ENCODE measurements at places on chromosomes 1 and 21.

- DNase-seq, result no peak
These were observed 20.1 kb upstream of the S100A10 start for GRCh38 chr1:152013664-152014237.

DNA sequence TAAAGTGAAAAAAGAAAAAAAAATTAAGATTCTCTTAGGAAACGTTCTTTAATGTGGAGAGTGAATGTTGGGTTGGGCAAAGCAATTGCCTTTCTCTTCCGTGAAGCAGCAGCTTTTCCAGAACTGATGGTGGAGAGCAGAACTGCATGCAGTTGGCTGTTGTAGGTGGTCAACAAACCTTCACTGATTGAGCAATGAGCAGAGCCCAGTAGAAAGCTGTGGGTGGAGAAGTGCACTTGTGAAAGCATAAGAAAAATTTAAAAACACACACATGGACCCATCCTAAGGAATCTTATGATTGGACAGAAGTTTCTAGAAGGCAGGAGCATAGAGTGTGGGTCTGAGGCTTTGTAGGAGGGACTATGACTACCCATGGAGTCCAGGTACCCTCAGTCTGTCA, 4.5 kb downstream of the PRELP start:
- no peak for DNase-seq

DNA sequence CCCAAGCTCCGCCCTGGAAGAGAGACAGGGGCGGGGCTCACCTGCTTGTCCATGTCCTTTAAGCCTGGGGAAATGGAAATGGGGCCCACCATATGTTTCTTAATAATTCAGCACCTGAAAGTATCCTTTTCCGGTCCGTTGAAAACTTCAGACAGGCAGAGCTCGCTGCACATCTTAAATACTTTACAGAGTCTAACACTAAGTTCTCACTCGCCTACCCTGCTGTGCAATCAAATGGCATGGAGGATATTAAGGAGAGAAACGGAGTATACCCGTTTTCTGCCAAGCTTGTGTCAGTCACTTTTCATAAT, 467 bp upstream of the CC2D1B start:
- no peak for DNase-seq

DNA sequence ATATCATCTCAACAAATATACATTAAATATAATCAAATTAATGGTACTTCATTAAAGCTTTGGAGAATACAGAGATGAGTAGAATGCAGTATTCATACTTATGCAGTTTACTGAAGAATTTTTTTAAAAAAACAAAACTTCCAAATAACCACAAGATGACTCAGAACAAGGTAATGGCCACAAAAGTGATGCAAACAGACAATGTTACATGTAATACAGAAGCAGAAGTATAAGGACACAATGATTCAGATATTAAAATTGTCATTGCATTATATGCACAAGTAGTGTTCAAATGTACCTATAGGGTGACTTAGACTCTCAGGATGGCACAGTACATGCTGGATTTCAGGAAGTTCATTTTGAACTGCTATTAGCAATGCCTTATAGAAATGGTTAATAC, 227.2 kb upstream of the ST6GALNAC5 start:
- no peak for DNase-seq

DNA sequence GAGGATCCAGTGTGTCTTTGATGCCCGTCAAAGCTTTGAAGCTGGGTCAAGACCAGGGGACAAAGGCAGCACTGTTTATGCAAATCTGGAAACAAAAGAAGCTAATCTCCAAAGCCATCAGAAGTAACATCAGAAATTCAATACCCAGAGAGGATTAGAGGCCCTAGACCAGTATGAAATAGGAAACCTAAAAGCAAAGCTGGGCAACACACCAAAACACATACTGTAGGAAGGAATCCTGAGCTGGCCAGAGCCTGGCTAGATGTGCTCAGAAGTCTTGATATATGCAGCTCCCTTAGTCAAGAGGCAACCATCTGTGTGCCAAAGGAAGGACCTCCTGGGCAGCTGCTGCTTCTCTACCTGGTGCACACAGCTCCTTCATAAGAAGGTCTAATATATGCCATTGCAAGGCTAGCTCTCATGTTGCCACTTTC, 12.3 kb downstream of the COLGALT2 start:
- peak; percentile 79 for DNase-seq

- DNase-seq, result no peak
These were observed 1.6 kb upstream of the IER5 start for GRCh38 chr1:181086926-181087325.

DNA sequence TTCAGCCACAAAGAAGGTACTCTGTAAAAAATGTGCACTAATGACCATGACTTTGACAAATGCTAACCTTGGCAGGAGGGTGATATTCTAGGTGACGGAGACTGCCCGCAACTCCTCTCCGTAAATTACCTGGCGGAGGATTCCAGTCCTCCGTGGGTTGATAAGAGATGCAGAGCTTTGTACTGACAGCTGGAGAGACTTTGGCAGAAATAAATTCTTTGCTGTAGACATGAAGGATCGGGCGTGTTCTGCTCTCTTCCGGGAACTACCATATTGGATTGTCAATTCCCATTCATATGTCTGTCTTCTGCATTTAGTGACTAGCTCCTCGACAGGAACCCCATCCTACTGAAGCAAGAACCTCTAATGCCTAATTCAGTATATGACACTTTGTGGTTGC, 158.3 kb upstream of the KAZN start:
- DNase-seq, result no peak
